Renal cortex interstitium (tissue), 15 donors: ENCODE measurements at places on chromosomes 11 and 22.
A peak's percentile ranks its signal among the peaks of the same experiment; 100 is the strongest.

- DNase-seq: no peak
Observed at GRCh38 chr11:117146521-117146920, 2.4 kb downstream of the PAFAH1B2 start.

GRCh38 chr11:19442554-19442910, 201.8 kb upstream of the E2F8 start:
- no peak for DNase-seq

DNA sequence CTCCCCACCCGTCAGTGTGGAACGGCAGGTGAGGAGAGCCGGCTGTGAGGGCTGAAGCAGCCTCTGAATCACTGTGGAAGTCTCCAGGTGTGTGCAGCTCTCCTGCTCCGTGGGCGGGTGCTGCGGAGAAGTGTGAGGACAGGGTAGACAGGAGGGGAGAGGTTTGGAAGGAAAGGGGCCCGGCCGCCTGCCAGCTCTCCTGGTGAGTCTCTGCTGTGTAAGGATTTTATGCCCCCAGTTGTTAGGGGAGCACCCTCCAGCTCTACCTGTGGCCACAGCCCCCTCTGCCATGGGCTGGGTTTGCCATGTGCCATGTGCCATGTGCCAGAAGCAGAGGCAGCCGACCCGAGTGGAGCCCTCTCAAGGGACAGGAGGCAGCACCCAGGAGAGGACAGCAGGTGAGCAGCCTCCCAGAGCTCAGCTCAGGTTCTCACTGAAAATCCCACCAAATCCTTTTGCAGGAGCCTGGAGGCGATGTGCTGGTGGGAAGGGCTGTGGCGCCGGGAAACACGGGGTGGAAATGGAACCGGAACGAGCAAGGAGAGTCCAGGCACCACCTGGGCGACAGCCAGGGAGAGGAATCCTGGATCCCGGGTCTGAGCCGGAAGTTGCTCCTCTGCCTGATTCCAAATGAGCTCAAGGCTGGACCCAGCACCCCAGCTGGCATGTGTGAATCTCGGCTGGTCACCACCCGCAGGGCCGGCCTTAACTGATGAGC, 804.4 kb downstream of the BRD1 start:
- no peak for DNase-seq

DNA sequence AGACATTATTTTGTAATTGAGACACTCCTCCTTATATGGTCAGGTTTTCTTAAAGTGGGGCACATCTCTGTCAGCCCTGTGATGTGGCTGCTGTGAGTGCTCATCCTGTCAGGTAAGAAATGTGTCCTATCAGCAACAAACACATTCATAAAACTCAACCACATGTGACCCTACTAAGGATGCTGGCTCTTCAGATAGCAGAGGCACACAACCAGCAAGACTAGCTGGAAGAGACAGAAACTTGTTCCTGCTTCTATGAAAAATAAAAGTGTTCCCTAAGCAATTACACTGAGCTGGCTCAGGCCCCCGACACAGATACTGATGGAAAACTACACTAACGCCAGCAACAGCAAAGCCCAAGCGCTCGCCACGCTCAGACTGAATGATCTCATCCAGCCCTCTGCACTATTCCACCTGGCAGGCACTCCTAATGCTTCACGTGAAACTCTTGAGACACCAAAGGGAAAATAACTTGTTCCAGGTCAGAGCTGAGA, 49.8 kb upstream of the CYP2D6 start:
- no peak for DNase-seq

DNA sequence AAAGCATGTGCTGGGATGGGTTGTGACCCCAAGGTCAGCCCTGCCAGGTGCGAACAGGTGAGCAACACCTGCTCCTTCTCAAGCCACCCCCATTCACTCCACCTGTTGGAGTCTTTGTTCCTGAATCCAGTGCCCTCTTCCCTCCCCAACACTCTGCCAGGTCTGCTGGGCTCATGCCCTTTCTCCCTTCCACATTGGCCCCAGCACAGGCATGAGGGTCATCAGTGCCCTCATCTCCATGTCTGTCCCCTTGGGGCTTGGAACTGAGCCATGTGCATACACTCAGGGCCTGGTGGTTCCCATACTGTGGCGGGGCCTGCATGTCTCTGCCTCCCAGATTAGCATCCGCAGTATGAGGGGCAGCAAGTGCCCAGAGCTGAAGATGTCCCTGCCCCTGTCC, 19.1 kb downstream of the RFPL2 start:
- no peak for DNase-seq

DNA sequence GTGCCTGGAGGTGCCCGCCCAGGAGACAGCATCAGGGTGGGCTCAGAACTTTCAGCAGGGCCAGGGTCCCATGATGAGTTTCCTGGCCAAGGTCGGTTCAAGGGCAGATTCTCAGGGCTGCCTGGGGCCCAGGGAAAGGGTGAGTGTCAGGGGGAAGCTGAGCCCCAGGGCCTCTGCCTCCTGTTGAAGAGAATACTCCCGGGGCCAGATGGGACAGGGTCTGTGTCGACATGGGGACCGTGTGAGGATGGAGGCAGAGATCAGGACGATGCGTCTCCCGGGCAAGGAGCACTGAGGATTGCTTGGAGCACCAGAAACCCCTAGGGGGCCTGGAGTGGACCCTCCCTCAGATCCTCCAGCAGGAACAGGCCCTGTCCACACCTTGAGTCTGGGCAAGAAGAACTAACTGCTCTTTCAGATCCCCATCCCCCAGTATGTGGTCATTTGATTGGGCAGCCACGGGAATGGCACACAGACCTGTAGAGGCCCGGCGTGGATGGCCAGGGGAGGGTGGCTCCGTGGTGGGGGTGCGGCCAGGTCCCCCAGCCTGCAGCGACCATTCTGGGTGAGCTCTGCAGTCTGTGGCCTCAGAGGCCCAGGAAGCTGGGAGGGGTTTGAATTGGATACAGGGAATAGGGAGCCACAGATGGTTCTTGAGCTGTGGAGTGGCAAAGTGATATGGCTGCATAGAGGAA, 1078.7 kb downstream of the BRD1 start:
- no peak for DNase-seq

- DNase-seq: no peak
Observed at GRCh38 chr11:128766591-128767081, 72.8 kb downstream of the FLI1 start.

DNA sequence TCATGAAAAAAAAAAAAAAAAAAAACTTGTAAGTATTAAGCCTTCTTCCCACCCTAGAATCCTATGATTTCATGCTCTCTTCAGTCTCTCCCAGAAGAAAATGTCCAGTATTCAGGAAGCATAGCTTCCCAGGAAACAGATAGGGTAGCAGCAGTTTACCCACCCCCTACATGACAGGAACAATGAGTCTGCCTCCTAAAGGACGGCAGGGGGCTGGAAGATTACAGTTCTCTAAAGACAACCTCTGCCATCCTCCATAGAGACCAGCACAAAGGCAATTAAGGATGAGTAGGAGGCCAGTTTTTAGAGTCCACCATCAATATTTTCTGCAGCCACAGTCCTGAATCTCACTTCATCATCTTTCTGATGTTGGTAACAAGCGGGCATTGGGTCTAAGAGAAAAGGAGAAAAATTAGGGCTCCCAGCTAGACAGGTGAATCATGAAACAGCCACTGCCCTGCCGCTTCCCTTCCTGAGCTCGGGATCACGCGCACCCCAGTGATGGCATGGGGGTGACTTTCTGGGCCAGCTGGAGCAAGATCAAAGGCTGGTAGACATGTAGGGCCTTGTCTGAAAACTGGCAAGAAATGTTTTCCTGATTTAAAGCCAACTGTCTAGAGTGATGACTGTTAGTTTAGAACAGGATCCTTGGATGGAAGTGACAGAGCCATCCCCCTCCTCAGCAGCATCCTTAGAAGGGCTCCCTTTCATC, 322.8 kb downstream of the LARGE1 start:
- DNase-seq: no peak

DNA sequence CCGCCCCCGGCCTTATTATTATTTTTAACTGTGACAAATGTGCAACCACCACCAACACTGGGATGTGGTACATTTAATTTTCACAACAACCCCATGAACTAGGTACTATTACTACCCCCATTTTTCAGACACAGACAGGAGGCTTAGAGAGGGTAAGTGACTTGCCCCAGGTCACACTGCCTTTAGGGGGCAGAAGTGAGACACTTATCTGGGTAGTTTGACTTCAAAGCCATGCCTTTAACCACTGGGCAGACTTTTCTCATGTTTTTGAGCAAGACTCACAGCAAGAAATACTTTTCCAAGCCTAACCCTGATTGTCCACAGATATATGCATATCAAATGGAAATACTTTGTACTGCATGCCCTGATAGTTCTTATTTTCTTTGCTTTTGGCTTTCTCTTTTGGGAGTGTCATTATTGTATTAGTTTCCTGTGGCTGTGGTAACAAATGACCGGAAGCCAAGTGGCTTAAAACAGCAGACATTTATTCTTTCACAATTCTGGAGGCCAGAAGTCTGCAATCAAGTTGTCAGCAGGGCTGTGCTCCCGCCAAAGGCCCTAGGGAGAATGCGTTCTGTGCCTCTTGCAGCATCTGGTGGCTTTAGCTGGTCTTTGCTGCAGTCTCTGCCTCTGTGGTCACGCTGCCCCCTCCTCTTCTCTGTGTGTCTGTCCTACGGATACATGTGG, 110.8 kb downstream of the GRIK4 start:
- DNase-seq: no peak

GRCh38 chr22:21449531-21450319, 17.5 kb upstream of the TMEM191C start:
- no peak for DNase-seq

GRCh38 chr22:28810821-28811491, 10.6 kb upstream of the XBP1 start:
- no peak for DNase-seq

GRCh38 chr22:46963672-46964545, 201.5 kb downstream of the TBC1D22A start:
- no peak for DNase-seq

DNA sequence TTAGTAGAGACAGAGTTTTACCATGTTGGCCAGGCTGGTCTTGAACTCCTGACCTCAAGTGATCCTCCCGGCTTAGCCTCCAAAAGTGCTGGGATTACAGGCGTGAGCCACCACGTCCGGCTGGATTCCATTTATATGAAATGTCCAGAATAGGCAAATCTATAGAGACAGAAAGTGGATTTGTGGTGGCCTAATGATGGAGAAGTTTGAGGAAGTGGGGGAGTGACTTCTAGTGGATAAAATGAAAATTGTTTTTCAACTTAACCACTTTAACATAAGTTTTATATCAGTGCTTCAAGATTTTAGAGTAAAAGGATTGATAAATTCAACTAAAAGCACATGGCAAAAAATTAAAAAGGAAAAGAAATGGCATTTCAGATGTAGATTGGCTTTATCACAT, 66.2 kb downstream of the HIPK3 start:
- DNase-seq: no peak

DNA sequence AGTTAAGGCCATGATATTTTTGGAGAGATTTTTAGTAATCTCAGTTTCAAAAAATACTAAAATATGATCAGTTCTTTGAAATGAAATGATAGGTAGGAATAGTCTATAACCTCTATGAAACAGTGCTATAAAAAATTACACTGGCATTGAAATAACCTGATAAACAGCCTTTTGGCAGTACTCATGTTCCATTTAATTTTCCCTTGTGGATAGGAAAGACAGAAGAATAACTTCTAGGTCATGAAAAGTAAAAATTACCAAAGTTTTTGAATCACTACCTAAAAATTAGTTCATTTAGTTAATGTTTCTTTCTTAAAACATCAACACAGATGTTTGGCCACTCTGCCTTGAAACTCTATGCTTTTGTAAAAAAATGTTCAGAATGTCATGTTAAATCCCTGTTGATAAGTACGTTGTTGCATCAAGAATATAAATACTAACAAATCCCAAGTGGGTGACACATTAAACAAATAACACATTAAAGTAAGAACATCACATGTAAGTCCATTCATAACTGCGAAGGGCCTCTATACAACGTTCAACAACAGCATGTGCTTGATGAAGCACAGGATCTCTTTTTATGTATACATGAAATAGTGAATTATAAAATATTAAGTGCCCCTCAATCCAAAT, 290.2 kb downstream of the SWAP70 start:
- DNase-seq: no peak

DNA sequence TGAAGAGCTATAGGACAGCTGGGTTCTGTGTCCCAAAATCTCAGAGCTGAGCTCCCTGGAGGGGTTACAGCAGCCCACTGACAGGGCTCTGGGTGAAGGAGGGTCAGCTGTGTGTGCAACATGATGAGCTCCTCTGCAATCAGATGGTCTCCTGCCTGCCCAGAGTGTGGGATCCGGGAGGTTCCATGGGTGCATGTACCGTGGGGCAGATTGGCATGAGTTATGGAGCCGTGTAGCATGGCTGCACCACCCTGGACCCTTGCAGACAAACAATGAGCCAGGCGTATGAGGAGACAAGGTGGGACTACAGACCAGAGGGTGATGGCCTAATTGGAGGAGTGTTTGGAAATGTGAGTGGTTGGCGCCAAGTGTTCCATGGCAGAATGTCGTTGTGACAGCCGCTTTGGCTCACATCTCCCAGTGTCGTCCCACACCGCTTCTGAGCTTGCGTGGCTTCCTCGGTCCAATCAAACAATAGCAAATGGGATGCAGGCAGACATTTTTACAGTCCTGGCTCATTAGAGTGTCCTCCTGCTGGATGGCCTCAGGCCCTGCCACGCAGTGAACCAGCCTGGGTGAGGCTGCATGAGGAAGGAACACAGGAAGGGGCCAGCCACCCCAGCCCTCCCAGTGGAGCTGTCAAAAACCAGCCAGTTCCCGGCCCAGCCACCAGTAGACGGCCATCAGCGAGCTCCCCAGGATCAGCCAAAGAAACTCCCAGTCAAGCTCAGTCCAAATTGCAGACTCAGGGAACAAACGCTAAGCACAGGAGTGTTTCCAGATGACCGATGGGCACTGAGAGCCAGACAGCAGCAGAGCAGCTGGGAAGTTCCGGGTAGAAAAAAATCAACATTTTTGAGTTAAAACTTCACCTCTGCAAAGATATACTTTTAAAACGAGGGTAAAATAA, 1066.9 kb downstream of the BRD1 start:
- no peak for DNase-seq

DNA sequence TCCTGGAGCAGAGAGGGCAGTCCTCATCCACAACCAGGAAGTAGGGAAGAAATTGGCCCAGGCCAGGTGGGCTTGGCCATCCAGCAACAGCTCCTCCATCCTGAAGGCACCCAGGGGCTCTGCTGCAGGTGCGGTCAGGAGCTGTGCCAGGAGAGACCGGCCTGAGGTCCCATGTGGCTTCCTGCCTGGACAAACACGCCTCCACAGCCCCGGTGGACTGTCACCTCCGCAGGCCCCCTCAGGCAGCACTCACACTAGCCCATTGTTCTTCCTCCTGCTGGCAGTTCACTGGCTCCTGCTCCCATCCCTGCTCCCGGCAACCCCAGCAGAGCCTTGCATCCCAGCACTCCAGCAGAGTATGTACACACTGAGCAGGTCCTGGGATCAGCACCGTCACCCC, 16.0 kb upstream of the POU2AF1 start:
- DNase-seq: no peak

- DNase-seq: no peak
Observed at GRCh38 chr11:64048042-64048854, 12.5 kb downstream of the FLRT1 start.

- peak; percentile 45 for DNase-seq
Observed at GRCh38 chr11:75996523-75997442, 181.8 kb downstream of the UVRAG start.

GRCh38 chr11:92702037-92702804, 267.2 kb upstream of the MTNR1B start:
- DNase-seq: no peak
